ENCODE measurements at places on chromosomes 12 and 14. TPM values are rescaled to one million over a fixed set of nuclear protein-coding genes. Genes with fewer than 3 reads are reported as not detected.

- peaks cover 4% of the 10 kb centered on the region for H3K36me3 ChIP-seq
- H3K27ac ChIP-seq = no peak overlapping the region
- no peak for DNase-seq
- no peak overlapping the region for H3K4me3 ChIP-seq
- H3K27me3 ChIP-seq = peaks cover 4% of the 10 kb centered on the region
These were observed 208.8 kb downstream of the EPS8 start for GRCh38 chr12:15580431-15580830.

GRCh38 chr12:105910030-105910429, 228.7 kb downstream of the NUAK1 start:
- H3K27me3 ChIP-seq = no peaks in the 10 kb centered on the region
- no peaks in the 10 kb centered on the region for H3K4me1 ChIP-seq
- no peak overlapping the region for H3K27ac ChIP-seq

DNA sequence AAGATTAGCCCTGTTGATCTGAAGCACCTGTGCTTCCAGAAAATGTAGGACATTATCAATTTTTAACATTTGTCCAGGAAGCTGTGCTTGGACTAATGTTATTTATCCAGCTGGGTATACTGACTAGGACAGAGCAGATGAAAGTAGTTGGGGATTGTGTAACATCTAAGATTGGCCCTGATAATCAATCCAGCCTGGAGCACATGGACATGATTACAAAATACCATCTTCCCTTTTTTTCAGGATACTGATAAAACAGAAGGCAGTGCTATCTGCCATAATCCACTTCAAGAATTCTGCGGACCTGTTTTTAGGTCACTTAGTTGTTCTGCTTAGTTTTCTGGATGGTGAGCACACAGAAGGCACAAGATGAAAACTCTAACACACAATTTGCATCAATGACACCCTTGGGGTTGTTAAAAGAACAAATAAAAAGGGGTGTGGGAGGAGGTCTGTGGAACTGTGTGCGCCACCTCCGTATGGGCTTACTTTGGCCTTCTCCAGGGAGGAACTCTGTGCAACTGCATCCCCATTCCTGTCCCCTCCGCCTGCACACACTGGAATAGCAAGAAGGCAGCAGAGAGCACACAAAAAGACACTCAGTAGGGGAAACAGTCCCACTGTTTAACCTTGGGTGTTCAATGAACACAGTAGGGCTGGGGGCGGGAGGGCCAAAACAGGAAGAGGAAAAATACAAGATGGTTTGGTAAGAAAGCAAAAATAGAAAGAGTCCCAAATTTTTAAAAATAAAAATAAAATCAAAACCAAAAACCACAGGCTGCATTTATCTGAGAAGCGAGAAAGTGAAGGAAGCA, 31.1 kb upstream of the DUSP6 start:
- H3K4me3 ChIP-seq = no peak overlapping the region
- no peaks in the 10 kb centered on the region for H3K27me3 ChIP-seq
- no peak for DNase-seq
- H3K4me1 ChIP-seq = peaks cover 29% of the 10 kb centered on the region

DNA sequence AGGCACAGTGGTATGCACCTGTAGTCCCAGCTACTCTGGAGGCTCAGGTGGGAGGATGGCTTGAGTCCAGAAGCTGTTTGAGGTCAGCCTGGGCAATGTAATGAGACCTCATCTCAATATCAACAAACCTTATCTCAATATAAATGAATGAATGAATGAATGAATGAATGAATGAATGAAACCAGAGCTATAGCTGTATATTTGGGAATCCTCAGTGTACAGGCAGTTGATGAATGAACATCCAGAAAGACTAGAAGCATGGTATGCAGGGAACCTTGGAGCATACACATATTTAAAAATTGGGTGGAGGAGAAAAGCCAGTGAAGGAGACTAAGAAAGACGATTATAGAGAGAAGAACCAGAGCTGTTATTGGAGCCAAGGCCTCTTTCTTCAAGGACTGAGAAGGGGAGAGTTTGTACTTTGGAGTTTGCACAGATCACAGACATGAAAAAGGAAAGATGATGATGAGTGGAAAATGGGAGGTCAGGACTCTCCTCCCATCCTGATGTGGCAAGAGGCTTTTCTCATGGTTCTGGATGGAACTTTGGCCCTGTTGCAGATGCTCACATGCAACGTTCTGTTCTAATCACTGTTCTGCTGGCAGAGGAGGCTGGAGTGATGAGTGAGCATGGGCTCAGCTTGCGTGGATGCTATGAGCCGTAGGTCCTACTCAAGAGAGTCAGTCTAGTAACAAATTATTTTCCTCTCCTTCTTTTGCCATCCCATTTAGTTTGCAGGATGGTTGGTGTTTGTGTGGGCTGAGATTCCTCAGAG, 114.4 kb downstream of the PRKCH start:
- no peaks in the 10 kb centered on the region for H3K27me3 ChIP-seq
- H3K4me1 ChIP-seq = peaks cover 79% of the 10 kb centered on the region
- H3K36me3 ChIP-seq = peaks cover 41% of the 10 kb centered on the region
- H3K4me3 ChIP-seq = no peak overlapping the region
- no peak for DNase-seq
- H3K27ac ChIP-seq = no peak overlapping the region

- H3K27me3 ChIP-seq = no peaks in the 10 kb centered on the region
- H3K4me3 ChIP-seq = peak overlapping the region; percentile 22
- peaks cover 77% of the 10 kb centered on the region for H3K4me1 ChIP-seq
- peaks cover 73% of the 10 kb centered on the region for H3K36me3 ChIP-seq
- H3K27ac ChIP-seq = peak overlapping the region; percentile 79
These were observed 38.7 kb downstream of the SH2B3 start for GRCh38 chr12:111444314-111444924.

DNA sequence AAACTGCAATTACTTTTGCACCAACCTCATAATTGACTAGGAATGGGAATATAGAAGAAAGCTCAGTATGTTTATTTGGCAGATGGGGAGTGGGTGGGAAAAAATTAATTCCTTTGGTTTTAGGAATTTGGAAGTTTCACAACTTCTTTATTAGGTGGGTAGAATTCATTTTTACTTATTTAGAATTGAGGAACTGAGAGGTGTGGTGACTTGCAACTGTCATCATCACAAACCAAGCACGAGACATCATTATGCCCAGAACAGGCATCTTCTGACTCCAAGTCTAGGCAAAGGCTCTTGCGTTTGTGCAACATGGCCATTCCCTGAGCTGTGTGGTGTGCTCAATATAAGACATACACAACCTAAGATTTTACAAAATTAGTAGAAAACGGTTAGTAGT, 380.0 kb downstream of the ATP23 start:
- H3K27ac ChIP-seq = no peak overlapping the region
- no peaks in the 10 kb centered on the region for H3K36me3 ChIP-seq
- H3K4me3 ChIP-seq = no peak overlapping the region
- DNase-seq = no peak

DNA sequence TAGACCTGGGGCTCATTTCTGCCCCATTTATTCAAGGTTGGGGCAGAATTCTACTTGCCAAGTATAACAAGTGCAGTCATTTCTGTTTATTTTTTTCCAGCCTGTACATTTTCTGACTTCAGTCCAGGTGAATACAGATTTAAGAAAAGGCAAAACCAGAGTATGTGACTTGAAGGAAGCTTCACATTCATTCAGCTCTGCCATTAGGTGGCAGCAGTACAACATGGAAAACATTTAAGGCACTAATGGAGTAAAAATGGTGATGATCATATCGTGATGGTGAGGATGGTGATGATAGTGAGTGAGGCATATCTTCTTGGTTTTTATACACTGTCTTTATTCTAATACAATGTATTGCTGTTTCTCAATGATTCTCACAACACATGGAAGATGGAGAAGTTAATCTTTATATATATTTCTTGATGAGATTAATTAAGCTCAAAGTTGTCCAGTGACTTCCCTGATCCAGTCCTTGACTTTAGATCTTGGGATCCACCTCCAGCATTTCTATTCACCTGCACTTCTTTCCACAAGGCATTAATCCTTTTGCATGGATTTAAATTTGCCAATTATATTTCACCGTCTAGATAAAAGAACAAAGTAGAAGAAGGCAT, 176.7 kb upstream of the SEL1L start:
- H3K36me3 ChIP-seq = no peaks in the 10 kb centered on the region
- H3K27ac ChIP-seq = no peak overlapping the region
- no peaks in the 10 kb centered on the region for H3K4me1 ChIP-seq

GRCh38 chr12:89234324-89235114, 117.8 kb downstream of the DUSP6 start:
- no peak overlapping the region for H3K4me3 ChIP-seq
- peaks cover 43% of the 10 kb centered on the region for H3K36me3 ChIP-seq
- no peak for DNase-seq

DNA sequence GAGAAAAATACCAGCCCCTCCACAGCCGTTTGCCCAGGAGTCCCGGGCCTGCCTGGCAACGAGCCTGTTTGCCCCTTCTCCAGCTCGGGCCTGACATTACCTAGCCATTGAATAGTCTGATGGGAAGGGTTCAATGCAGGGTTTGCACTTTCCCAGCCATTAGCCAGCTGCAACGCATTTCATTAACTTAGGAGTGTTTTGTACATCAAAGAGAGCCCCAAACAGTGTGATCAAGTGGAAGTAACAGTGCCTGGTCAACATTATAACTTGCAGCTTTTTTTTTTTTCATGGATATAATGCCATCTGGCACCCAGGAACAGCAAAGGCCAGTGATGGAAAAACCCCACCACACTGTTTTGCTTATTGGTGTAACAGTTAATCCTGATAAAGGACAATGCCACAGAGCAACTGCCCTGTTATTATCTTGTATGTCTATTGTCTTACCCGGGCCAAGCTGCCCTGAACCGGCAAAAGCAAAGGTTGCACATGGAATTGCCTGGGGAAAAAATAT, 38.0 kb downstream of the BTG1 start:
- H3K4me3 ChIP-seq = no peak overlapping the region
- no peaks in the 10 kb centered on the region for H3K27me3 ChIP-seq

- peak overlapping the region; percentile 51 for H3K27ac ChIP-seq
- H3K4me3 ChIP-seq = no peak overlapping the region
- H3K27me3 ChIP-seq = no peaks in the 10 kb centered on the region
These were observed 12.6 kb upstream of the CD69 start for GRCh38 chr12:9773216-9773877.

DNA sequence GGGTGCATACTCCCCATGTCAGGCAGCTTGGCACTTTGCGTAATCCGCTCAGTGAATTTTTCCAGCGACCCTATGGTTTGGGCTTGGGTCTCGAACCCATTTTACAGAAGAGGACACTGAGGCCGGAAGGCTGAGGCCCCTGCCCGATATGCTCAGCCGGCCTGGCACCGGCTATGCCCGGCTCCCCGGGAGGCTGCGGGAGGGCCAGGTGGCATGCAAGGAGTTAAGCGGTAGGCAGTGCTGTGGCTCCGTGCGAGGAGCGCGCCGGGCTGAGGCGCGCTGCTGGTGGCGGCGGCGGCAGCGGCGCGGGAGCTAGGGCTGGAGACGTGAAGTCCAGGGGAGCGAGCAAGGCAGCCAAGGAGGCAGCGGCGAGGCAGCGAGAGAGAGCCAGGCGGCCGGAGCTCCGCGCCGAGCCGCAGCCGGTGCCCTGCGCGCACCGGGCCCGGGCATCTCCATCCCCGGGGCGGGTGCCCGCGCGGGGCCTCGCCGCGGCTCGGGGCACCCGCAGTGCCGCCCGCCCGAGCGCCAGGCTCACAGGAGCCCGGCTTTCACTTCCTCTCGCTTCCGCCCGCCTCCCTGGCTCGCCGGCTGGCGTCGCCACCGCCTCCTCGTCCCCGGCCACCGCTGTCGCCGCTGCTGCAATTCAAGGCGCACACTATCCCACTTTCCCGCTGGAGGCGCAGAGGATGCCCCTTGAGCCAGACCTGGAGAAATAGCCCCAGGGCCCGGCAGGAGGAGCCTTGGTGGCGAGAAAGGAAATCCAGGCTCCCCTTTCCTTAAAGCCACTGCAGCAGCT, at the start of gene WSCD2:
WSCD2 (plus strand) TSS at position 272 of the 796 bp plus-strand sequence. CDS start 66,545 bp downstream, outside the sequence.
- DNase-seq = no peak
- no peak within 1 kb of the TSS for H3K4me3 ChIP-seq
- H3K27me3 ChIP-seq = peaks cover 44% of the 10 kb centered on the region
- H3K27ac ChIP-seq = no peak within 1 kb of the TSS
- H3K36me3 ChIP-seq = no peaks in the 10 kb centered on the region

- no peak overlapping the region for H3K4me3 ChIP-seq
- H3K27me3 ChIP-seq = no peaks in the 10 kb centered on the region
- no peaks in the 10 kb centered on the region for H3K36me3 ChIP-seq
- H3K4me1 ChIP-seq = no peaks in the 10 kb centered on the region
- DNase-seq = no peak
- H3K27ac ChIP-seq = no peak overlapping the region
These were observed 669.8 kb downstream of the GALC start for GRCh38 chr14:87323191-87323590.

GRCh38 chr14:80658733-80659132, 282.8 kb downstream of the CEP128 start:
- DNase-seq = no peak
- no peaks in the 10 kb centered on the region for H3K4me1 ChIP-seq
- no peak overlapping the region for H3K27ac ChIP-seq
- H3K27me3 ChIP-seq = no peaks in the 10 kb centered on the region
- H3K4me3 ChIP-seq = no peak overlapping the region

- no peak for DNase-seq
- H3K27me3 ChIP-seq = no peaks in the 10 kb centered on the region
- peaks cover 7% of the 10 kb centered on the region for H3K4me1 ChIP-seq
- H3K4me3 ChIP-seq = no peak overlapping the region
- peaks cover 75% of the 10 kb centered on the region for H3K36me3 ChIP-seq
- no peak overlapping the region for H3K27ac ChIP-seq
These were observed 9.2 kb downstream of the PSMC6 start for GRCh38 chr14:52716155-52716554.

- peaks cover 15% of the 10 kb centered on the region for H3K36me3 ChIP-seq
- DNase-seq = no peak
- peak overlapping the region; percentile 80 for H3K27ac ChIP-seq
- peaks cover 28% of the 10 kb centered on the region for H3K4me1 ChIP-seq
- H3K27me3 ChIP-seq = peaks cover 3% of the 10 kb centered on the region
These were observed 5.1 kb downstream of the C12orf56 start for GRCh38 chr12:64385468-64385867.

DNA sequence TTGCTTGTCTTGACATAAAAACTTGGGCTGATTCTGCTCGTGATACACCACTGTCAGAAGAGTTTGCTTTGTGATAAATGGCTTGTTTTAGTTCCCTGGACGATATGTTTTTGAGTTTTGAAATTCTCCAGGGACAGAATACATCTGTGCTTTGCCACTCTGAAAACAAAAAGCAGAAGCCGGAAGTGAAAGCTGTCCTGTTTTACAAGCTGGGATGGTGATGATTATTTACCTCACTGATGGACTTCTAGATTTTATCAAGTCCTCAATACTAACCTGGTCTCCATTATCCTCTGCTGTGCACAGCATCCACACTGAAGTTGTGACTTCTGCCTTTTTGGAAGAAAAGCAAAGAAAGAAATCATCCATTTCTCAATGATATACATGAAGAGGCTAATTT, 251.6 kb downstream of the TRHDE start:
- no peaks in the 10 kb centered on the region for H3K27me3 ChIP-seq
- no peak for DNase-seq
- no peaks in the 10 kb centered on the region for H3K36me3 ChIP-seq
- no peak overlapping the region for H3K4me3 ChIP-seq
- no peaks in the 10 kb centered on the region for H3K4me1 ChIP-seq
- no peak overlapping the region for H3K27ac ChIP-seq

NINJ2 gene
- total RNA-seq = 3.1 TPM

ANKRD13A gene
- 59.9 TPM for total RNA-seq

KCNC2 gene
- total RNA-seq = not detected

B4GALNT1 gene
- total RNA-seq = 10.8 TPM

RASSF8 gene
- total RNA-seq = 0.28 TPM
